ENCODE measurements at places on chromosomes 2 and 18. TPM values are rescaled to one million over a fixed set of nuclear protein-coding genes. Genes with fewer than 3 reads are reported as not detected.

The SEMA4C gene
- total RNA-seq, result 44.6 TPM

The MRPL19 gene
- 55.6 TPM for total RNA-seq

The UGT1A3 gene
- 0.57 TPM for total RNA-seq

- no peak for DNase-seq
Measured at GRCh38 chr2:65045651-65046050, 10.6 kb upstream of the CEP68 start.

DNA sequence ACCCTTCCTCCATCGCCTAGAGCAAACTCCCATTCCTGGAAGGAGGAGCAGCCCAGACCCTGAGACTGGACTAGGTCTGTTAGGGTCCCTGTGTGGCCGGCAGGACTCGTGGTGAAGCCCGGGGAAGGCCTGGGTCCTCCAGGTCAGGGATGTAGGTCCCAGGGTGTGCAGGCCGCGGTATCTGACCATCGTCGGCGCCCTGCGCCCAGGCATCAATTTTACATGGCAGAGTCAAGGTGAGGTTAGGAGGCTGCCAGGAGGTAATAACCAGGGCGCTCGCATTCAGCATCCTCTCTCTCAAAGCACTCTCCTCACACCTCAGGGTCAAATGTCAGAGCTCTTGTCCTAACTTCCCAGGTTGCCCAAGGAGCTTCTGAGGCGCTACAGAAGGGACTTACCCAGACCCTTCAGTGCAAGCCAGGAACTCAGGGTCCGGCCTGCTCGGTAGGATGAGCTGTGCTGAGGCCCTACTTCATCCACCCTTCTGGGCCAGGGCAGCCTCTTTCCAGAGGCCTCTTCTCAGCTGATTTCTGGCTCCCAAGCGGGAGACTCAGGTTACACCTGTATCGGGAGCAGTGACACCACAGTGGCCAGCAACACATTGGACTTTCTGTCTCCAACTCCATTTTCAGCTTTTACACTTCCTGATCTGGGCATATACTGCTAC, 628 bp downstream of the SH2D6 start:
- DNase-seq, result no peak
